ENCODE measurements at places on chromosomes 11 and 22. TPM values are rescaled to one million over a fixed set of nuclear protein-coding genes. Genes with fewer than 3 reads are reported as not detected.

GRCh38 chr22:22069450-22070370 is 87.1 kb upstream of the TOP3B start:
- DNase-seq = no peak

The GNAZ gene
- 2.9 TPM for total RNA-seq

GRCh38 chr11:62193952-62194351 is 3.9 kb downstream of the SCGB1D1 start:
- DNase-seq = no peak

The SLC22A8 gene
- total RNA-seq = not detected

GRCh38 chr11:111477898-111478297 is 34.3 kb downstream of the BTG4 start:
- no peak for DNase-seq

DNA sequence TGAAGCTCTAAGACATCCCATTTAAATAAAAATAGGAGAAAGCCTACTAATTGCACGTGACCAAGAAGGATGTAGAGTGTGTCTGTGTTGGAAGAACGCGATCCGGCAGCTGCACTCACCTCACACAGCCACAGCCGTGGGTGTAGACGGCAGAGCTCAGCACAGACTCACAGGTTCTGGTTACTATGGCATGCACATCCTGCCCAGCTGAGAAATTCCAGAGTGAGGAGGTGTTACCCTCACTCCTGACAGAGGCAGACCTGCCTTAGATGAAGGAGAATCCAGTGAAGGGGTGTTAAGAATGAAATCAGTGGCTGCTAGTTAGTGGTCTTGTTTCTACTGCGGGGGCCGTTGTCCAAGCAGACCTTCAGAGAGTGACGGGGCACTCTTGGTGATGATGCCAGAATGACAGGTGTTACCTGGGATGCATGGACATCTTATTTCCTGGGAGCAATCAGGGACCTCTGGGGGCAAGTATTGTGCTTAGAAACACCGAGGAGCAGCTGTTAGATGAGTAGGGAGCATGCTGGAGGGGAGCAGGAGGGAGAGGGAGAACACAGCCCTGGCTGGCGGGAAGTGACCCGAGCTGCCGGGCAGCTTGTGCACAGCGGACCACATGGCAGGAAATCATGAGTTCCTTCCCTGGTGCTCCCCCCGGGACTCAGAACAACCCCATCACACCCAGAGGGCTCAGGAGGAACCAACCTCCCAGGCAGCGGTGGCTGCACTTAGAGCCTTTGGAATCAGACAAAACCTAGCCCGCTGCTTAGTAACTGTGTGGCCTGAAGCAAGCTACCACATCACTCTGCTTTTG is 12.3 kb downstream of the KCNJ5 start:
- DNase-seq = no peak

The EHF gene
- total RNA-seq = not detected

The FREY1 gene
- total RNA-seq = 1.5 TPM

DNA sequence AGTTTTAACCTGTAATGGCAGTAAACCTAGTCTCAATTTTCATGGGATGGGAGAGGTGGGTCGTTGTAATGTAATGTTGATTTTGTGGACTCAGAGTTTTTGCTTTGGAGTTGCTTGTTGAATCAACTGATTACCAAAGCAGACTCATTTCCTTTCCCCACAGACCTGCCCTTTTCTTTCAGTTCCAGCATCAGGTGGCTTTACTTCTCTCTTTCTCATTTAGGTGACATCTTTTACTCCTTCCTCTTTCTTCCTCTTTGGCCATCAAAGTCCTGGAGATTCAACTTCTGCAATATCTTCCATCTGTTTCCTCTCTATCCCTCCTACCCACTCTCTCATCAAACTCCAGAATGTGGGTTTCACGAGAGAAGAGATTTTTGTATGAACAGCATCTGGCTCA is 313.9 kb downstream of the TMEM135 start:
- no peak for DNase-seq

The APLNR gene
- total RNA-seq = not detected

- DNase-seq = no peak
These were observed 1.5 kb upstream of the TCF20 start for GRCh38 chr22:42271906-42272305.

The RAG2 gene
- total RNA-seq = not detected

The CHRM1 gene
- 0.27 TPM for total RNA-seq

DNA sequence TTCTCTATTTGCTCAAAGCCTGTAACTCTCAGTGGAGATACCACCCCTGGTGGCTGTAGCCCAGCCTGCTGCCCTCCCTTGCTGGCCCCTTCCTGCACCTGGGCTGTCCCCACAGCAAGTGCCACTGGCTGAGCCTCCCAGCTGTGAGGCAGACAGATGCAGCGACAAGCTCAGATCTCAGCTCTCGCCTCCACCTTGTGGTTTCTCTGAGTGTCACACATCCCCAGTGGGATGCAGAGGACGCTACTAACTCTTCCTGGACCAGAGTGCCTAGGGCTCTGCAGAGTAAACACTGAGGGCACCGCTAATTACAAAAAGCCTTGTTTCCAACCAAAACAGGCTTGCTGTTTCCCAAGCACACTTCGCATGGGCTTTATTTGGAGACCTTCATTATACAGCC is 8.9 kb downstream of the YPEL1 start:
- DNase-seq = no peak

All from osteocyte (in vitro differentiated cells).